GM03348 (cell line): ENCODE measurements at places on chromosomes 1 and 21.
A peak's percentile ranks its signal among the peaks of the same experiment; 100 is the strongest.

- peak; percentile 47 for DNase-seq
Measured at GRCh38 chr21:38297194-38297631, 40.4 kb downstream of the KCNJ15 start.

GRCh38 chr1:110783292-110783918 is 89.5 kb upstream of the CD53 start:
- DNase-seq: peak; percentile 71

GRCh38 chr1:202966006-202966898 is 805 bp downstream of the CYB5R1 start:
- no peak for DNase-seq

DNA sequence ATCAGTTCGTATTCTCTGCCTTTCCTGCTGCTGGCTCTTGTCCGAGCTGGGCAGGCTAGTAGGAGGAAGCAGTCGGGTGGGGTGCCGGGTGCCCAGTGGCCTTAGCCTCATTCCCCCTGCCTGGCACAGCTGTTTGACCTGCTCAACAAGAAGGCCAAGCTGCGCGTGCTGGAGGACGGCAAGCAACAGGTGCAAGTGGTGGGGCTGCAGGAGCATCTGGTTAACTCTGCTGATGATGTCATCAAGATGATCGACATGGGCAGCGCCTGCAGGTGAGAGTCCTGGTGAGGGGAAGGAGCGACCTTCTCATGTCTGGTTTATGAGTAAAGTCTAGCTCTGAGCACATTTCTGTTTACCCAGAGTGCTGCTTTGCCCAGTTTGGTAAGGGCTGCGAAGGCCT is 16.3 kb upstream of the RPS8 start:
- no peak for DNase-seq

GRCh38 chr1:235093013-235093695 is 35.5 kb downstream of the TOMM20 start:
- peak; percentile 72 for DNase-seq

DNA sequence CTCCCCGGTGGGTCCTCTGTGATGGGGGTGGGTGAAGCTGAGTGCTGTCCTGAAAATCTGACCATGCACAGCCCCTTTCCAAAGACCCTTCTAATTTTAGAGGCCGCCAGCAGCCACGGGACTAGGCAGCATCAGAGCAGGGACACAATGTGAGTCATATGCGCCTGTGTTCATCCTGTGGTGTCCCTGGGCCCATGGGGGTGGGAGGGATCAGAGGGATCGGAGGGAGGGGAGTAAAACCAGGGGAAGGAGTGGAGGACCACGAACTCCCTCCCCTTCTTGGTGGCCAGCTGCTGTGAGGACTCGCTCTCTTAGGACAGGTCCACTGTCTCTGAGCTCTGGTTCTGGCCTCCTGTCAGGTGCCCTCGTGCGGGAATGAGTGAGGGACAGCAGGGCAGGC is 61.5 kb downstream of the ADARB1 start:
- DNase-seq: no peak

GRCh38 chr1:207282496-207283380 is 38.7 kb upstream of the CD55 start:
- no peak for DNase-seq

DNA sequence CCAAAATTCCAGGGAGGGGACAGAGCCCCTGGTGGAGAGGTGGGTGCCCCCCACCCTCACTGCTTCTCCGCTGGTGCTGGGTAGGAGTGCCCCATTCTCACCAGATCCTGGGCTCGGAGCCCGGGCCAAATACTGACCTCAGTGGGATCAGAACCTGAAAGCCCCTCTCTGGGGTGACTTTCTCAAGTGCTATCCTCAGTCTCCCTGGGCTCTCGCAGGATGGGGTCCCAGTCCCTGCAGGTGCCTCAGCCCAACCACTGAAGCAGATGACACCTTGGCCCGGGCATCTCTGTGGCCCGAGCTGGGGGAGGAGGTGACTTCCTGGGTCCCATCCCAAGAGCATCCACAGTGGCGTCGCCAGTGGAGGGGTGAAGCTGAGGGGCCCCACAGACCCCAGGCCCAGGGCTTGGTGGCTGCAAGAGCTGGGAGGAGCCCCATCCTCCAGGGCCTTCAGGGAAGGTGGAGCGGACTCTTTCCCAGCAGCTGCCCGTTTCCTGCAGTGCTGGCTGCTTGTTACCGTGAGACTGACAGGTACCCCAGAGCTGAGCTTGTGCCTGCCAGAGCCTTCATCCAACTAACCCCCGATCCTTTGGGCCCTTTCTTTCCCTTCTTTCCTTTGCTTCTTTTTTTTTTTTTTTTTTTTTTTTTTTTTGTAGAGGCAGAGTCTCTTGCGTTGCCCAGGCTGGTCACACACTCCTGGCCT is 3.9 kb upstream of the FNDC10 start:
- no peak for DNase-seq

GRCh38 chr1:39857126-39857878 is 26.0 kb downstream of the TRIT1 start:
- DNase-seq: no peak
